ENCODE measurements at places on chromosomes 13 and 19. TPM values are rescaled to one million over a fixed set of nuclear protein-coding genes. Genes with fewer than 3 reads are reported as not detected.

DNA sequence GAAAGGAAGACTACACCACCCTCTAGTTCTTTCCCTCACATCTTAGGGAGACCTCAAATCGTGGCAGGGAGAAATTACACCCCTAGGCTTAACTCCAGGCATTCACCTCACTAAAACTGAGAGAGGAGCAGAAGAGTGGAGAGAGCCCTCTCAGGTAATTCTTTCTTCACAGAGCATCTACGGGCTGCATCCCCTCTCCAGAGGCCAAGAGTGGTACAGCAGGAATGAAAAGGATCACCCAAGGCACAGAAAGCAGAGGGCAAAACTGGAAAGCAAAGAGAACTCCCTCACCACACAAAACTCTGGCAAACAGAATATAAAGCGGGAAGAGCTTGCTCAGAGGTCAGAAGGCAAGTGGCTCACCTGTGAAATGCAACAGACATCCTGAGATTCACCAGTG lies 661.2 kb downstream of the TBC1D4 start:
- no peak for DNase-seq
- no peak overlapping the region for H3K27ac ChIP-seq
- peaks cover 8% of the 10 kb centered on the region for H3K4me1 ChIP-seq
- H3K36me3 ChIP-seq = peaks cover 1% of the 10 kb centered on the region
- no peaks in the 10 kb centered on the region for H3K27me3 ChIP-seq
- H3K4me3 ChIP-seq = no peak overlapping the region

GRCh38 chr13:108987944-108988343 lies 358.5 kb downstream of the MYO16 start:
- H3K4me1 ChIP-seq = peaks cover 31% of the 10 kb centered on the region
- no peak for DNase-seq
- H3K27me3 ChIP-seq = no peaks in the 10 kb centered on the region
- peak overlapping the region; percentile 49 for H3K4me3 ChIP-seq
- peaks cover 2% of the 10 kb centered on the region for H3K36me3 ChIP-seq

GRCh38 chr19:46784262-46785053 lies 3.9 kb downstream of the SLC1A5 start:
- no peaks in the 10 kb centered on the region for H3K27me3 ChIP-seq
- peaks cover 33% of the 10 kb centered on the region for H3K36me3 ChIP-seq
- peak overlapping the region; percentile 100 for H3K27ac ChIP-seq

Gene CGB3
- total RNA-seq = not detected

Gene CBARP
- total RNA-seq = 7.6 TPM

DNA sequence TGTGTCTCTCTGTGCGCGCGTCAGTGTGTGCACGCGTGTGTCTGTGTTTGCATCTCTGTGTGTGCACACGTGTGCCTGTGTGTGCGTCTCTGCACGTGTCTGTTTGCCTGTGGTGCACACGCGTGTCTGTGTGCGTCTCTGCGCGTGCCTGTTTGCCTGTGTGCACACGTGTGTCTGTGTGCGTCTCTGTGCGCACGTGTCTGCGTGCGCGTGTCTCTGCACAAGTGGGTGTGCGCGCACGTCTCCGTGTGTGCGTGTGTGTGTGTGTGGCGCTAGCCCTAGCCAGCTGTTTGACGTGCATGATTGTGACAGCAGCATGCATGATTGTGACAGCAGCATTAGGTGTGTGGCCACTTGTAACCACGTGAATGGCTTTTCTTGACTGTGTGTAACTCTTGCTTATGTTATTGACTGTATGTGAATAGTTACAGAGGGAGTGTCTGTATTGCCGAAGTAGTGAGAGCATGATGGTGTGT lies 31.1 kb downstream of the ZNF146 start:
- H3K4me1 ChIP-seq = peaks cover 6% of the 10 kb centered on the region
- DNase-seq = no peak
- peaks cover 2% of the 10 kb centered on the region for H3K27me3 ChIP-seq
- peak overlapping the region; percentile 19 for H3K4me3 ChIP-seq

DNA sequence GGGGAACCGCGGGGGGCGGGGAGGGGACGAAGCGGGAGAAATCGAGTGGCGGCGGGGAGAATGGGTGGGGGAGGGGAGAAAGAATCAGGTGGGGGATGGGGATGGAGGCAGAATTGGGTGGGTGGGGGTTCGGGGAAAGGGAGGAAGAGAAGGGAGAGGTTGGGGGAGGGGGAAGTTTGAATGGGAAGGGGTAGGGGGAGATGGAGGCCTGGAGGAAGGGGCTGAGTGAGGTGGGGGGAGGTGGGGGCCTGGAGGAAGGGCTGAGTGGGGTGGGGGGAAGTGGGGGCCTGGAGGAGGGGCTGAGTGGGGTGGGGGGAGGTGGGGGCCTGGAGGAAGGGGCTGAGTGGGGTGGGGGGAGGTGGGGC lies 403 bp upstream of the ADAMTS10 start:
- no peak for DNase-seq
- H3K36me3 ChIP-seq = peaks cover 1% of the 10 kb centered on the region
- peaks cover 53% of the 10 kb centered on the region for H3K4me1 ChIP-seq
- no peak overlapping the region for H3K4me3 ChIP-seq

Gene CILP2
- total RNA-seq = 12.7 TPM

Gene ZNF439
- total RNA-seq = 1.1 TPM

Gene IGSF23
- total RNA-seq = not detected

- H3K4me1 ChIP-seq = no peaks in the 10 kb centered on the region
- DNase-seq = no peak
- H3K36me3 ChIP-seq = no peaks in the 10 kb centered on the region
- H3K27ac ChIP-seq = no peak overlapping the region
- no peaks in the 10 kb centered on the region for H3K27me3 ChIP-seq
- no peak overlapping the region for H3K4me3 ChIP-seq
Measured at GRCh38 chr13:54599413-54599812, 1570.8 kb downstream of the OLFM4 start.

GRCh38 chr13:23723471-23723870 lies 153.3 kb downstream of the TNFRSF19 start:
- no peak for DNase-seq
- H3K4me1 ChIP-seq = peaks cover 24% of the 10 kb centered on the region
- no peaks in the 10 kb centered on the region for H3K36me3 ChIP-seq
- H3K27ac ChIP-seq = peak overlapping the region; percentile 37
- H3K4me3 ChIP-seq = no peak overlapping the region

DNA sequence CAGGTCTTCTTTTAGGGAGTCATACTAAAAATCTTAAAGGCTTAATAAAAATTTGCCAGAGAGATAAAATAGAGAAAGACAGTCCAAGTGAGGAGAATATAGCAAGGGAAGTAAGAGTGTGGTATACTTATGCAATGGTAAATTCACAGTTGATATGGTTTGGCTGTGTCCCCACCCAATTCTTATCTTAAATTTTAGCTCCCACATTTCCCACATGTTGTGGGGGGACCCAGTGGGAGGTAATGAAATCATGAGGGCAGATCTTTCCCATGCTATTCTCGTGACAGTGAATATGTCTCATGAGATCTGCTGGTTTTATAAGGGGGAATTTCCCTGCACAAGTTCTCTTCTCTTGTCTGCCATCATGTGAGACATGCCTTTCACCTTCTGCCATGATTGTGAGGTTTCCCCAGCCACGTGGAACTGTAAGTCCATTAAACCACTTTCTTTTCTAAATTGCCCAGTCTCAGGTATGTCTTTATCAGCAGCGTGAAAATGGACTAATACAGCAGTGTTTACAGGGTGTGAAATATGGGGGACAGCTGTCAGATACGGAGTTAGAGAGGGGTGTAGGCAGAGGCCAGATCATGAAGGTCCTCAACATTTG lies 115.4 kb downstream of the UGGT2 start:
- no peak overlapping the region for H3K27ac ChIP-seq
- H3K4me3 ChIP-seq = no peak overlapping the region
- no peaks in the 10 kb centered on the region for H3K27me3 ChIP-seq
- peaks cover 45% of the 10 kb centered on the region for H3K36me3 ChIP-seq
- no peak for DNase-seq

- no peaks in the 10 kb centered on the region for H3K36me3 ChIP-seq
- no peak overlapping the region for H3K27ac ChIP-seq
- H3K4me3 ChIP-seq = no peak overlapping the region
Measured at GRCh38 chr13:98672947-98673613, 79.4 kb downstream of the SLC15A1 start.

GRCh38 chr19:11423791-11424181 lies 4.7 kb upstream of the RGL3 start:
- H3K4me1 ChIP-seq = peaks cover 19% of the 10 kb centered on the region
- no peak overlapping the region for H3K27ac ChIP-seq
- DNase-seq = no peak
- H3K36me3 ChIP-seq = no peaks in the 10 kb centered on the region

GRCh38 chr19:46209051-46209450 lies 20.5 kb upstream of the IGFL1 start:
- DNase-seq = no peak
- no peak overlapping the region for H3K4me3 ChIP-seq
- peaks cover 81% of the 10 kb centered on the region for H3K4me1 ChIP-seq
- H3K27ac ChIP-seq = no peak overlapping the region
- no peaks in the 10 kb centered on the region for H3K36me3 ChIP-seq

DNA sequence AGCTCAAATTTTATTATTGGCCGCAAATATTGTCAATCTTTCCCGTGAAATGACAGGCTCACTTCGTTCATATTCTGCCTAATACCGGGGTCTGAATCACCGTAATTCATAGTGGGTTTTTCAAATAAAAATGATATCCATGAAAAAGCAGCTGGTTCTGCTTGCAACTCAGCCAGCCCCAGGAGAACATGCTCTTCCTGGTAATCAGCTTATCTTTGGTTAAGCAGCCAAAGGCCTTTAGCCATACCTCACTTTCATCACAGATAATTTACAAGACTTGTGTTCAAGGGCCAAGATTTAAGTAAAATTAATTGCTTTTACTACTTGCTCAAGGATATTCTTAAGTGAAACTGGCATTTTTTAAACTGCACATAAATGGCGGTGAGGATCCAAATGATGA lies 22.5 kb downstream of the RNASEH2B start:
- H3K27me3 ChIP-seq = no peaks in the 10 kb centered on the region
- H3K4me3 ChIP-seq = no peak overlapping the region
- H3K4me1 ChIP-seq = peaks cover 7% of the 10 kb centered on the region
- H3K36me3 ChIP-seq = peaks cover 27% of the 10 kb centered on the region

Gene HPN
- not detected for total RNA-seq

- no peak overlapping the region for H3K4me3 ChIP-seq
- DNase-seq = no peak
- no peak overlapping the region for H3K27ac ChIP-seq
- no peaks in the 10 kb centered on the region for H3K27me3 ChIP-seq
- peaks cover under 1% of the 10 kb centered on the region for H3K36me3 ChIP-seq
Measured at GRCh38 chr13:109010912-109011311, 381.5 kb downstream of the MYO16 start.

GRCh38 chr13:21567714-21568113 lies 36.3 kb downstream of the MICU2 start:
- peaks cover 15% of the 10 kb centered on the region for H3K36me3 ChIP-seq
- H3K27ac ChIP-seq = no peak overlapping the region
- H3K4me1 ChIP-seq = peaks cover 6% of the 10 kb centered on the region
- no peak overlapping the region for H3K4me3 ChIP-seq

DNA sequence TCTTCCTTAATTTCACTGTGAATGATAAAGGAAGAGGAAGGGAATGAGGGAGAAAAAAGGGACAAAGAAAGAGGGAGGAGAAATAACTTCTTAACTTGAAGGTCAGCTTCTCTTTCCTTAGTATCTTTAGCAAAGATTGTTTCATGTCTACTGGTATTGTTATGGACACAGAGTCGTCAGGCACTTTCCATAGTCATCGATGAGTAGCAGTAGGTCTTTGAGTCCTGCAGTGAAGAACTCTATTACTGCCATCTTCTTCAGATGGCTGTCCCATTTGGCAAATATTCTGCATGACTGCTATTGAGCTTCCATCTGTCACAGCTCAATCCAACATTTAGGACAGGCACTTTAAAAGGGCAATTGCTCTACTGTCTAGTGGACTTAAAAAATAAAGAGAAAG lies 2463.1 kb downstream of the PCDH9 start:
- no peak overlapping the region for H3K4me3 ChIP-seq
- no peaks in the 10 kb centered on the region for H3K27me3 ChIP-seq
- H3K36me3 ChIP-seq = no peaks in the 10 kb centered on the region

Gene MYH14
- total RNA-seq = 10.2 TPM

Gene YJEFN3
- total RNA-seq = 3.6 TPM

Gene TMEM190
- total RNA-seq = 1.0 TPM

DNA sequence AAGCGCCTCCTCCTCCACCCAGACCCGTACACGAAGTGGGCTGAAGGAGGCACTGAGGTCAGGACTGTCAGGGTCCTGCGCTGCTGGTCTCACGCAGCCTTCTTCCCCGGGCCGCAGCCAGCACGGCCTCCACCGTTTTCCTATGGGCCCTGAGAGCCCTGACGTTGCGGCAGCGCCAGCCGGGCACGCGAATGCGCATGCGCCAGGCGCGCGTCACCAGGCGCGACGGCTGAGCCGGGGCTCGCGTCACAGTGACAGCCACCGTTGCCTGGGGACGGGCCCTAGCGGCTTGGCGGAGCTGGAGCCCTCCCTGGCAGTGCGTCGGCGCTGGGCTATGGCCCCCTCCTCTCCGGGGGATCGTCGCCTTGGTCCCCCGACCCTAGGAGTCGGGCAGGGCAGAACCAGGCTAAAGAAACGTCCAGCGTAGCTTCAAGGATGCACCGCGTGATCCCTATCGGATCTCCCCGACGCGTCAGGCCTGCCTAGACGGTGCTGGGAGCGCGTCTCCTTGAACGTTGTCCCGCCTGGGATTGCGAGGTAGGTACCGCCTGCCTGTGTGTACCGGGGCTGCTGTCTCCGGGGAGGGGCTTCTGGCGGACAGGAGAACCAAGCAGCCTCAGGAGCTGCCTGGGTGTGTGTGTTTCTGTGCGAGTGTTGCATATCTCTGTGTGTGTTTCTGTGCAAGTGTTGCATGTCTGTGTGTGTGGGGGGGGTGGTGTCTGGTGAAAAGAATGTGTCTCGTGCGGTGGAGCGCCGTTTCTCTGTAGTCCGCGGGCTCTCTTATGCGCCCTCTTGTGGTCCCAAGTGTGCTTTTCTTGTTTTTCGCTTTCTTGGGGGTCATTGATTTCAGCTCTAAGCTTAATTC lies 43.2 kb downstream of the ZNF571 start:
- DNase-seq = no peak
- H3K27me3 ChIP-seq = no peaks in the 10 kb centered on the region
- H3K27ac ChIP-seq = no peak overlapping the region
- H3K4me3 ChIP-seq = no peak overlapping the region
- H3K36me3 ChIP-seq = peaks cover 38% of the 10 kb centered on the region

Gene ZNF136
- total RNA-seq = 6.9 TPM

DNA sequence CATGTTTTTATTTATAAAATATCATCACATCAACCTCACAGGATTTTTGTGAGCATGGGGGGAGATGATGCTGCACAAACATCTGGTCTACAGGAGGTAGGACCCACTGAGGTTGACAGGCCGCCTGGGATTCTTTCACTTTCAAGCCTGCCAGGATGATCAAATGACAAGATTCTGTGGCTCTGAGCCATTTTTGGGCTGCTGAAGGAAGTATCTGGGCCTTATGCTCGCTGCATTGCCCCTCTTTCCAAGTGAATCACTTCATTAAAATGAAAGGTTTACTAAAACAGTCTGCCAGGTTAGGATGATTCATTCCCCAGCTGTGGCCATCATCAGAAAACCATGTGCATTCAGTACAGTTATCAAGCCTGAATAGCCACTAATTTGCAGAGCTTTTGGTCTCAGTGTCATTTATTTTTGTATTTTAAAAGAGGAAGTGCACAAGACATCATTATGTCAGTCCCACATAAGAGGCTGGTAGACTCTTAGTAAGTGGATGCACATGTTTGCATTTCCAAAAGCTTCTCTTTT lies 34.4 kb downstream of the STARD13 start:
- no peak for DNase-seq
- H3K27me3 ChIP-seq = no peaks in the 10 kb centered on the region
- H3K4me1 ChIP-seq = peaks cover 52% of the 10 kb centered on the region
- H3K27ac ChIP-seq = peak overlapping the region; percentile 98

Data from chondrocyte (in vitro differentiated cells).